ENCODE measurements at places on chromosomes 13 and 19.
A peak's percentile ranks its signal among the peaks of the same experiment; 100 is the strongest.

- no peak for DNase-seq
Measured at GRCh38 chr19:55504252-55504603, 16.0 kb downstream of the SSC5D start.

- DNase-seq = peak; percentile 25
Measured at GRCh38 chr13:114286808-114287207, 5.4 kb downstream of the UPF3A start.

DNA sequence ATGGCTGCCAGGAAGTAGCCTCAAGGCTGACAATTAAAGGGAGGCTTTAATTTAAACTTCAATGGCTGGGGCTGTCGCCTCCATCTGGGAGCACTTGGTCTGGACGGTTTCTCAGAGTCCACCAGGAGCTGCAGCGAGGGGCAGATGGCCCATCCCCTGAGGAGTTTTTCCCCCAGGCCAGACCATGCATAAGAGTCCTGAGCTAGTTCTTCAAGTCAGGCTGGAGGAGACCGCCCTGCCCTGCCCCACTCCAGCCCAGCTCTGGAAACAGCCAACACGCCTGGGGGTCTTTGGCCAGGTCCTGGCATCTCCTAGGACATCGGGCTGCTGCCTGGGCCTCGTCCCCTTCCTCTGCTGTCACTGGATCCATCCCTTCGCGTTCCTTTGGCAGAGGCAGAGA, 5.3 kb upstream of the ACTN4 start:
- no peak for DNase-seq

- no peak for DNase-seq
Measured at GRCh38 chr13:38180670-38181069, 169.0 kb upstream of the UFM1 start.

GRCh38 chr19:51546650-51547396, 15.4 kb upstream of the SIGLEC6 start:
- DNase-seq = no peak

DNA sequence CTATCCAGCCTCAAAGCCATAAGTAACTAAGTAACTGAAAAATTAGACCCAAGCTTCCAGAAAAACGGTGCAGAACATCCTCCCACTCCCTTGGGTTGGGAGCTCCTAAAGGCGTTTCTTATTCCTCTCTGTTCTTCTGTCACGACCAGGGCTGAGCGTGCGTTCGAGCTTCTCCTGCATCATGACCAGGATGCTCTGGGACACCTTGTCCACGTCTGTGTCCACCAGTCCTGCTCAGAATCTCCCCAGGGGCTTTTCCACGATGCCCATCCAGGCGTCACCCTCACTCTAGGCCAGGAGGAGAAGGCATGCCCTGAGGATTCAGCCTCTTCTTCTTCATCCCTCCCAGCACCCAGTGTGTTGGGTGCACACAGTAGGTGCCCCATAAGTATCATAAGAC, 37.8 kb upstream of the GAS6 start:
- DNase-seq = no peak

DNA sequence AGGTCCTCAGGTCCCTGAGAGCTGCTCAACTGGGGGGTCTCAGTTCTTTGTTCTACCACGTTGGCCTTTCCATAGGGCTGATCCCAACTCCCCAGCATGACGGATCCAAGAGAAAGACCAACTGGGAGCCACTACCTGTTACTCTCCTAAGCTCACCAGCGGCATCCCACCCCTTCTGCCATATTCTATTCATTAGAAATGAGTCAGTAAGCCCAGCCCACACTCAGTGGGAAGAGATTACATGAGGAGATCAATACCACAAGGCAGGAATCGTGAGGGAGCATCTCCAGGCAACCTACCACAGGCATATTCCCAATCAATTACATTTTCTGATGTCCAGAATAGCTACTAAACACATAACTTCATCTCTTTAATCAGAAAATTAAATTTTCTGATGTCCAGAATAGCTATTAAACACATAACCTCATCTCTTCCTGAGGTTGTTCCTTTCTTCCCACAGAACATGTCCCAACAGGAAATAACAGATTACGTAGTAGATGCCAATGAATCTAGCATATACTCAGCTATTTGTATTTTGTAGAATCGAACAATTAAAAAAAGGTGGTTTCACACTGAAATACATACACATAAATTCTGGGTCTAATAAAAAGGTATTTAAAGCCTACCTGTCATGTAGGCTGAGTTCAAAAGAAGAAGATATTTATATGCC, 708.1 kb upstream of the ARGLU1 start:
- DNase-seq = no peak

DNA sequence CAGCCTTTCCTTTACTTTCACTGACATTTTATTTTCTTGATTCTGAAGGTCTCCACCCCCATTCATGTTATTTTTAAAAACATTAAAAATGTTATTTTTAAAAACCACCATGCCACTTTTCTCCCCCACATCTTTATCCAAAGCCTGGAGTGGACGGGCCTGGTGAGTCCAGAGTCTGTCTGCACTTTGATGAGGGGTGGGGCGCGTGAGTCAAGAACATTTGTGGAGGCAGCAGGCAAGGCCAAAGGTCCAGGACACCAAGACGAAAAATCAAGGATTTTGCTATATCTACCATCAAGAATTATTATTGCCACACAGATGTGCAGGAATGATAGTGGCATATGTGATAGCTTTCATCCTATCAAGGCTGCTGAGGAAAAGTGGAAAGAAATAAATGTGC, 224.9 kb downstream of the FGF9 start:
- no peak for DNase-seq

GRCh38 chr19:2325281-2326046, 2.9 kb downstream of the LSM7 start:
- DNase-seq = no peak

- DNase-seq = peak; percentile 69
Measured at GRCh38 chr13:106028911-106029310, 506.6 kb downstream of the EFNB2 start.

- DNase-seq = no peak
Measured at GRCh38 chr19:55621673-55622231, 2.6 kb downstream of the ZNF784 start.

DNA sequence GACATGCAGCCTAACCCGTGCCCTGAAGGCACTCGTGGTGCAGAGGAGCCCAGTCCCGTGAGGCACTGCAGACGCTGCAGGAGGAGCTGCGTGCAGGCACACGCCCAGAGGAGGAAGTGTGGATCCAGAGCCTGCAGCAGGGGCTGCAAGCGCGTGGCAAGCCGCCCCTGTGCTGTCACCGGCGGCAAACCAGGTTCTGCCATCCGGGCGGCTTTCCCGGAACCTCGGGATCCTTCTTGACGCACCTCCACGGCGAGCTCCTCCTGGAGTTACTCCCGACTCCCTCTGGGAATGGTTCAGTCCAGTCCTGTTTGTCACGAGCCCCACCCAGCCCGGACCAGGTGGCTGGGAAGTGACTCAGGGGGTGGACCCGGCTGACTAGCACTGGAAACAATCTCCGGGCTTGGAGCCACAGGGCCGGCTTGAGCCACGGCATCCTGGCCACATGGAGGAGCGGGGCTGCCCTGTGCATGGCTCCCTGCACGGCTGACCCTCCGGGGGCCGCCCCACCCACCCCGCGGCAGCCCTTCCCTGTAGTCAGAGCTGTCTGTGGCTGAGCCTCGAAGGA, 10.2 kb downstream of the DPP9 start:
- peak; percentile 72 for DNase-seq

GRCh38 chr13:75666646-75667351, 30.7 kb downstream of the LMO7 start:
- DNase-seq = peak; percentile 29

- no peak for DNase-seq
Measured at GRCh38 chr19:39705578-39706188, 1.4 kb downstream of the LGALS14 start.

DNA sequence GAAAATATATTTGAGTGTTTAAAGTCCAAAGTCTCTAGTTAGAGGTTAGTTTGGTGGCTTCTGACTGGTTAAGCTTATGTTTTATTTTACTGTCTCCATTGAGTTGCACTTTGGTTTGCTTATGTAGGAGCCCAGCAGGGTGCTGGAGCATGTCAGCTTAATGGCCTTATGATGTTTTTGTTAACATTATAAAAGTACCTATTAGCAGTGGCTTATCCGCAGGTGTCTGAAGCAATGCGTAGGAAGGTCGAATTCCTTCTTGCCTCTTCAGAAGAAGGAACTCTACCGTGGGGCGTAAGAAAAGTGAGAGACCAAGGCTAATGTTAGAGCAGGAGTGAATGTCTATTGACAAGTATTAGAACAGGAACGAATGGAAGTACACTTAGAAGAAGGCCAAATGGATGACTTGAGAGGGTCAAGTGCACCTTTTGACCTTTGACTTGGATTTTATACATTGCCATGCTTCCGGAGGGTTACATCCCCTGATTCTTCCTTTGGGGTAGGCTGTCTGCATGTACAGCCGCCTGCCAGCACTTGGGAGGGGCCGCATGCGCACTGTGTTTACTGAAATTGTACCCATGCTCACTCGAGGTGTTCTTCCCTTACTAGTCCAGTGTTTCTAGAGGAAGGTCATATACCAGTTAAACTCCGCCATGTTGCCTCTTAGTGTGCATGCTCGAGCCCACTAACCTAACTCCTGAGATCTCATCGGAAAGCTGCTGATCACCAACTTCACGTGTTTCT, 793.9 kb upstream of the PCDH9 start:
- DNase-seq = no peak

- no peak for DNase-seq
Measured at GRCh38 chr13:26095846-26096610, 44.2 kb upstream of the SHISA2 start.

GRCh38 chr13:40519637-40520036, 146.8 kb downstream of the FOXO1 start:
- DNase-seq = no peak

DNA sequence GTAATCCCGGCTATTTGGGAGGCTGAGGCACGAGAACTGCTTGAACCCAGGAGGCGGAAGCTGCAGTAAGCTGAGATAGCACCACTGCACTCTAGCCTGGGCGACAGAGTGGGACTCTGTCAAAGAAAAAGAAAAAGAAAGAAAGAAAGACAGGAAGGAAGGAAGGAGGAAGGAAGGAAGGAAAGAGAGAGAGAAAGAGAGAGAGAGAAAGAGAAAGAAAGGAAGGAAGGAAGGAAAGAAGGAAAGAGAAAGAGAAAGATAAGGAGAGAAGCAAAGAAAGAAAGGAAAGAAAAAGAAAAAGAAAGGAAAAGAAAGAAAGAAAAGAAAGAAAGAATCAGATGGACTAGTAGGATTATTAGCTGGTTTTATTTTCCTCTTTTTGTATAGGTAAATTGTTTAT, 22.8 kb downstream of the ZNF541 start:
- no peak for DNase-seq

DNA sequence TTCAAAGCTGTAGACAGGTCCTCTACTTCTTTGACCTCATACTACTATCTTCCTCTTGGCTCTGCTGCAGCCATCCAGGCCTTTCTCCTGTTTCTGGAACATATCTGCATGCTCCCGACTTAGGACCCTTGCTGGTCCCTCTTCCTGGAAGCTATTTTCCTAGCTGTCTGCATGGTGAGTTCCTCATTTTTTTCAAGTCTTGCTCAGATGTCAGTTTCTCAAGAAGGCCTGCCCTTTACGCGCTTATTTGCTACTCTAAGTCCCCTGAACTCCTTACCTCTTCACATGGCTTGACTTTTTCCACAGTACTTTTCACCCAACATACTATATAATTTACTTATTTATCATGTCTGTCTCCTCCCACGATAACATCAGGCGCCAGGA, 31.4 kb downstream of the DNAJC3 start:
- no peak for DNase-seq

GRCh38 chr13:94079876-94080275, 399.6 kb downstream of the DCT start:
- DNase-seq = peak; percentile 87

DNA sequence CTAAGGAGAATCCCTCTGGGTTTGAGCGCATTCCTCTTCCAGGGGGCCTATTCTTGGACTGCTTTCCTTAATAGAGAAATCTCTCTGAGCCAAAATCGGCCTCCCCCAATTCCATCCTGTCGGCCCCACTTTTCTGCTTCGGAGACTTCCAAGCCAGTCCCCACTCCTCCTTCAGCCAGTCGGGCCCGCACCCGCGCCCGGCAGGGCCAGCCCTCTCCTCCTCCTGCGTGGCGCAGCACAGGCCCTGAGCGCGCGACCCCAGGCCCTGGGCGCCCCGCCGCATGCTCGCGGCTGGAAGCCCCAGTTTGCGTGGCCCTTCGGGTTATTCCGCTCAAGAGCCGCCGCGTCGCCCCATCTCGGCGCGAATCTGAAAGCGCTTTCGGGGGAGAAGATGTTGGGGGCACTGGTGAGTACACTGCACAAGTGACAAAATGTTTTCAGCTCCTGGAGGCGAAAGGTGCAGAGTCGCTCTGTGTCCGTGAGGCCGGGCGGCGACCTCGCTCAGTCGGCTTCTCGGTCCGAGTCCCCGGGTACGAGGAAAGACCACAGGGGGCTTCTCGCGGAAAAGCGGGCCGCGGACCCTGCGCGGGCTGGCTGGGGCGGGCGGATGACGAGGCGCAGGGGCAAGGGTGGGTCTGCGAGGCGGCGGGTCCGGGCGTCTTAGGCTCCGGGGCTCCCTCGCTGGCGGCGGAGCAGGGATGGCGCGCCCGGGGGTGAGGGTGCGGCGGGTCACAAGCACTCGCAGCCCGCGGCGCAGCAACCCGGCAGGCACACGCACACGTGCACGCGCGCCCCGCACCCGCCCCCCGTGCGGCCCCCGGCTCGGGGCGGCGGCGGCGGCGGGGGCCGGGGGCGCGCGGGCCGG, at the start of gene IL17D:
IL17D (plus strand) TSS at position 785 of the 865 bp plus-strand sequence. CDS start 303 bp downstream, outside the sequence.
- DNase-seq = no peak

- peak; percentile 38 for DNase-seq
Measured at GRCh38 chr13:80339563-80339911, 1.4 kb downstream of the SPRY2 start.

- peak; percentile 56 for DNase-seq
Measured at GRCh38 chr13:98398581-98398980, 178.3 kb downstream of the STK24 start.

- no peak for DNase-seq
Measured at GRCh38 chr19:35727956-35728706, 10.3 kb downstream of the KMT2B start.

GRCh38 chr13:112997188-112998130, 28.4 kb downstream of the MCF2L start:
- DNase-seq = no peak

GRCh38 chr19:52687684-52688083, 47.2 kb downstream of the ZNF611 start:
- DNase-seq = no peak

- no peak for DNase-seq
Measured at GRCh38 chr13:110131424-110131823, 175.5 kb downstream of the COL4A1 start.

DNA sequence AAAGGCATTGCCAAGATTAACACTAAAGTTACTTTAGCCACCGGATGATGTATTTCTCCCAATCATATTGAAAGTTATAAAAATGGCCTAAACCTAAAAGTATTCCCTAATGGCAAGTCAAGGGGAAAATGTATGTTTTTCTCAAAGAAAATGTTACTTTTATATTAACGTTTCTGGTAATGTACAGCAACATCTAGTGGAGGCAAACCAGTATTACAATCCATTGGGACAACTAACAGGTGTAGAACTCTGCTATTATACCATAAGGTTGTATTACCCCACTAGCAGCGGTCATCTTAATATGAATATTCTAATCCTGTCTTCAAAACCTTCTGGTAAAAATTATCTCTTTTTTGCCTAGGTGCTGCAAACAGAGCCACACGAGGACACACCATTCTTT, 69.2 kb downstream of the ZNF100 start:
- DNase-seq = no peak

GRCh38 chr13:98521461-98522247, 55.3 kb downstream of the STK24 start:
- DNase-seq = no peak

GRCh38 chr19:54209058-54209810, 8.6 kb downstream of the RPS9 start:
- no peak for DNase-seq

GRCh38 chr13:35706721-35707120, 230.2 kb upstream of the MAB21L1 start:
- DNase-seq = no peak

Measured in fibroblast of skin of right quadriceps (primary cell).